ENCODE measurements at places on chromosomes 6 and 20. TPM values are rescaled to one million over a fixed set of nuclear protein-coding genes. Genes with fewer than 3 reads are reported as not detected.

DNA sequence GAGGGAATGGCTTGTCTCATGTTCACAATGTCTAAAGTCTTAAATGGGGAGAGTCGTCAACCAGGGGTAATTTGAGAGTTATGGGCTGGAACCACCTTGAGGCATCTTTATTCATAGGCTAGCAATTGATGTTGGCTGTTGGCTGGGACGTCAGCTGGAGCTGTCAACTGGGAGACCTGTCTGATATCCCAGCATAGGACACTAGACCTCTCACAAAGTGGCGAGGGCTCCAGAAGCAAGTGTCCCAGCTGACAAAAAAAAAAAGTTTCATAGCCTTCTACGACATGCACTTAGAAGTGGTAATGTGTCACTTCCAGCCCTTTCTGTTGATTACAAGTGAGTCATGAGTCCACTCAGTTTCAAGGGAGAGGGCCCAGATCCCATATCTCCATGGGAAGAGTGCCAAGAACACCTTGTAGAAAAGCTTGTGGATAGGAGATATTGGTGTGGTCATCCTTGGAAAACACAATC, 278.0 kb downstream of the ESR1 start:
- DNase-seq, result no peak

DNA sequence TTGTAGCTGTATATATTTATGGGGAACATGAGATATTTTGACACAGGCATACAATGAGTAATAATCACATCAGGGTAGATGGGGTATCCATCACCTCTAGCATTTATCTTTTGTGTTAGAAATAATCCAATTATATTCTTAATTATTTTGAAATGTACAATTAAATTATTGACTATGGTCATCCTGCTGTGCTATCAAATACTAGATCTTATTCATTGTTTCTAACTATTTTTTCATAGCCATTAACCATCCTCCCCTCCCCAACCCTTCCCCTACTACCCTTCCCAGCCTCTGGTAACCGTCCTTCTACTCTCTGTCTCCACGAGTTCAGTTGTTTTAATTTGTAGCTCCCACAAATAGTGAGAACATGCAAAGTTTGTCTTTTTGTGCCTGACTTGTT, 28.5 kb downstream of the NKX2-4 start:
- no peak for DNase-seq

- DNase-seq, result no peak
Measured at GRCh38 chr20:57013217-57013616, 253.2 kb downstream of the BMP7 start.

GRCh38 chr6:47464052-47464451, 13.5 kb upstream of the CD2AP start:
- DNase-seq, result no peak

GRCh38 chr6:125526007-125526720, 223.3 kb upstream of the HEY2 start:
- DNase-seq, result no peak

DNA sequence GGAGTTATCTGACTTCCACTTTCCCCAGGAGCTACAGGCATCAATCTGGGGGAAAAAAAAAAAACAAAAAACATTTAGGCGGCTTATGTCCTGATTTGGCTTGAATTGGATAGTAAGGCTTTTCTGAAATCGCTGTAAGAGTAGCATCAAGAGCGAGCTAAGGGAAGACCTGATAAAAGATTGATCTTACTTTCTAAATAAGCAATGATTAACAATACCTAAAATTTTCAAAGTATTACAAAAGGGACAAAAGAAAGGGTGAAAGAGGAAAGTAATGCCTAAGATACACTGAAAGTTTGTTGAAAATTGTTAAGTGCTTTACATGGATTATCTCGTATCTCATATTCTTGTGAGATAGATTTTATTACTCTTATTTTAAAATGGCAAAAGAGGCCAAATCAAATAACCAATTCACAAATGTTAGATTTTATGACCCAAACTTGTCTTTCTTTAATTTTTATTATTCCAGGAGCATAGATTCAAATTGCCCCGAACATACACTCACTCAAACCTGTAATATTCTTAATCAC, 106.4 kb upstream of the PRSS16 start:
- no peak for DNase-seq

GRCh38 chr20:50368813-50369224, 141.4 kb upstream of the PTPN1 start:
- DNase-seq, result no peak

GRCh38 chr6:101937108-101937507, 543.6 kb downstream of the GRIK2 start:
- no peak for DNase-seq

The TMEM217 gene
- 2.0 TPM for total RNA-seq

The PDE7B gene
- 0.70 TPM for total RNA-seq

DNA sequence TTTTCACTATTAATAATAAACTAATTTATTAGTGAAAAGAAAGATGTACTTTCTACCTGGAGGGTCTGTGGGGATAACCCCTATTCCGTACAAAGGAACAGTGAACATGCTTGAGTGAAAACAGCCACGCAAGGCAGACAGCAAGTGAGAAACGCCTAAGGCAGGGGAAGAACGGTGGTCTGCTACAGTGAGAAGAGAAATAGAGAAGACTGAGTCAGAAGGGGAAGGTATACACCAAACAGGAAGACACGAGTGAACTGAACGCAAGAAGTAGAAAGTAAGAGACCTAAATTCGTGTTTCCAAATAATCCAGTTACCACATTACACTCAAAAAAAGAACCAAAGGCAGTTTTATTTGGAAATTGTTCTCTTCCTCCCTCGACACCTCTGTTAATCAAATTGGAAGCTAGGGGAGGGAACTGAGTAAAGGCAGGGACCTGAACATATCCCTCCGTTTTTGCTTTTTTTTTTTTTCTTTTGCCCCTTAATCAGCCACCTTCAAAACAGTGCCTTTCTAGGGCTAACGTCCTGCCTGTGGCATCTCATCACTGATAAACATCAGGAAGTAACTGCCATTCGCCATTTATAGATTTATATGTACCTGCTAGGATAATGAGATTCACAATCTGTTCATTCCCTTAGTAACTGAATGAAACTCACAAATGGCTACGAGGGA, 48.9 kb downstream of the ATXN1 start:
- DNase-seq, result no peak

The RHAG gene
- total RNA-seq, result not detected

DNA sequence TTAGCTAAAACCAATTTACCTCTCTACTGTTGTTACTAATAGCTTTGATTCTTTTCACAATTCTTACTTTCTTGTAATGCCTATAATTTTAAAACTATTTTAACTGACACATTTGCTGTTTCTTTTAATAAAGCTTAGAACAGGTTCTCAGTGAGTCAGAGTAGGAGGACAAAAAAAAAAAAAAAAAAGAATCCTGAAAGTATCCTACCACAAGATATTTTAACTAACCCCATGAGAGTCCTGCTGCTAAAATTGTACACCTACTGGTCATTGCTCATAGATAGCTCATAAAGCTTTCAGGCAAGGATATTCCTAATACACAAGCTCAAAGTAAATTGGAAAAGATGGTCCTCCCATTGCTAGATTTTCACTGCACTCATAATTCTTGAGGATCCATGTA, 301.0 kb downstream of the CENPW start:
- no peak for DNase-seq

DNA sequence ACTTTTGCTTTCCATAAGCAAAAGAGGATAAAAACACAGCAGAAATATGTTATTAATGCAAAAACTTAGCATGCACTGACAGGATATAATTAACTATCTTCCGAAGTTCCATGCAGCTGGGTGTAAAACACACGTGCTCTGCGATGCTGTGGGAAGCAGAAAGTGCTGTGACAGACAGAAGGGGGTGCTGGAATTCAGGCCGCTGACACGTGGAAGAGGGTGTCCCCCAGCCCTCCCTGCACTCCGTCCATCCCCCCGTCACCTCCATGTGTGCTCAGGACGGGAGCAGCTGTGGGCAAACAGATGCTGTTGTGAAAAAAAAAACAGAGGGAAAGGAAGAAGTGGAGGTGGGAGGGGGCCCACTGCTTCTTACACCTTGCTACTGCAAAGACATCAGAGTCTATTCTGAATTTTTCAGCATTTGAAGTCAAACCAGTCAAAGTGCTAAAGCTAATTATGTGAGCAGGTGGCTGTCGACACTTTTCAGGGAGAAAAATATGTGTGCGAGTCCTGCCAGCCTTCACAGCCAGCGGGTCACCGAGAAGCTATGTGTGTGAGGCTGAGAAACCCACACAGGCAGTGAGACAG, 175.9 kb upstream of the AFDN start:
- no peak for DNase-seq

DNA sequence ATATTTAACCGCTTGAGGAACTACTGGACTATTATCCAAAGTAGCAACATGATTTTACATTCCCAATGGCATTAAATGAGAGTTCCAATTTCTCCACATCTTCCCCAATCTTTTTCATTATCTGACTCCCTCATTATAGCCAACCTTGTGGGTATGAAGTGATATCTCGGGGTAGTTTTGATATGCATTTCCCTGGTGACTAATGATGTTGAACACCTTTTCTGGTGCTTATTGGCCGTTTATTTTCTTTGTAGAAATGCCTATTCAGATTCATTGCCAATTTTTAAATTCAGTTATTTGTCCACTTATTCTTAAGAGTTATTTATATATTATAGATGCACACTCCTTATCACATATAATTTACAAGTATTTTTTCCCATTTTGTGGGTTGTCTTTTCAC, 129.0 kb downstream of the MMS22L start:
- DNase-seq, result no peak

The OR2H2 gene
- total RNA-seq, result not detected

DNA sequence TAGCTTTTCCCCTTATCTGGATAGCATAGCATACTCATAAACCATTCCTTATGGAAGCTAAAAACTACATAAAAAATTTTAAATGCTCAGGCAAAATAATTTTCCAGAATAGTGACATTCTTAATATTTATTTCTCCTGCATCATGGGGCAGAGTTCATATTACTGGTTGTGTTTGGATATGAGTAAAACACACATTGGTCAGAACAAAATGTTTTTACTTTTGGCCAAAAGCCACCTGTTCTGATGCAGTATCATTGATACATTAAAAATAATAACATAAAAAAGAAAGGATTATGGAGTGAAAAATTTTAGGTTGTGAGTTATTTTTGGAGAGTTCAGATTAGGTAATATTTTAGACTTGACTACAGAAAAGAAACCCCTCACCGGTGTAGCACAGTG, 33.6 kb downstream of the TRAM2 start:
- no peak for DNase-seq

DNA sequence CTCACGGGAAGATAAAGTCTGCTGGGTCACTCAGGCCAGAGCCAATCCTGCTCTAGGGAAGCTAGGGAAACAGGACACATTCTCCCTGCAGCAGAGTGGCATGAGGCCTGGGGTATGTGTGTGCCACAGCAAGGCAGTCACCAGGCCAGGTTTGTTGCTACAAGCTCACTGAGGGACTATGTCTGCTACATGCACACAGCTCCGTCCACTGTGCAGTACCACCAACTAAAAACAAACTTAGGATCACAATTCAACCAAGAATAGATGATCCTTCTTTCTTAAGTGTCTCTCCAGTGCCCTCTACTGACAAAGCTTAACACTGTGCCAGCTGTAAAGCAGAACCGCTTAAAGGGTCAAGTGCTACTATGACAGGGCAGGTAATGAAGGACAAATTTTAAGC, 192.5 kb downstream of the PTPRK start:
- no peak for DNase-seq

The TMEM239 gene
- total RNA-seq, result not detected

The C2 gene
- total RNA-seq, result 15.2 TPM

GRCh38 chr6:170250455-170250854, 40.4 kb downstream of the DLL1 start:
- DNase-seq, result no peak

DNA sequence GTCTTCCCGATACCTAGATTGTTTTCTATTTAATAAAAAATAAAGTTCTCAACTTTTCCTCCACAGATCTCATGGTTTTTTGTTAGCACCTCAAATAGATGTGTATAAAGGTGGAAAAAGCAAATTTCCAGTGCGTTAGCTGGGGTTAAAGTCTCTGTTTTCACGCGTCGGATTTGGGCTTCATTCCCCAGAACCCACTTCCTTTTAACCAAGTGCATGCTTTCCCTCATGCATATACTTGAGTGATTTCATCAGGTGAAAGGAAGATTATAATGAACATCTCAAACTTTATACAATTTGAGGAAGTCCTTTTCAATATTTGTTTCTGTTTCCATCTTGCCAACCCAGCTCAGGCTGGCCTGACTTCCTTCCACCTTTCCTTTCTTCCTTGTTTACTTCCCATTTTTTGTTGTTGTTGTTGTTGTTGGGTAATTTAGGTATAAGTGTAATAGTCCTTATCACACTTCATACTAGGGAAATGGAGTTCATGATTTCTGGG, 43.9 kb upstream of the GGTLC1 start:
- no peak for DNase-seq

The PRSS35 gene
- not detected for total RNA-seq

DNA sequence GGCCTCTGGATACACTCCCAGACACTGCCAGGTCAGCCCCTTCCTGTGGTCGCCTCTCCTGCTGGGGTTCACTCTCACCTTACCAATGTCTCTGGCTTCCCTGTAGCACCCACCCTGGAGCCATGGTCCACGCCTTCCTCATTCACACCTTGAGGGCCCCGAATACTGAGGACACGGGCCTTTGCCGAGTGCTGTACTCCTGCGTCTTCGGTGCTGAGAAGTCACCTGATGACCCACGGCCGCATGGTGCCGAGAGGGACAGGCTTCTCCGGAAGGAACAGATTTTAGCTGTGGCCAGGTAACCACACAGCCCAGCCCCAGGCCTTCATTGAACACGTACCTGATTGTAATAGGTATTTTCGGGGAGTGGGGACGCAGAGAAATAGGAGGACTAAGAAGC, 1.6 kb downstream of the AP5S1 start:
- DNase-seq, result no peak

DNA sequence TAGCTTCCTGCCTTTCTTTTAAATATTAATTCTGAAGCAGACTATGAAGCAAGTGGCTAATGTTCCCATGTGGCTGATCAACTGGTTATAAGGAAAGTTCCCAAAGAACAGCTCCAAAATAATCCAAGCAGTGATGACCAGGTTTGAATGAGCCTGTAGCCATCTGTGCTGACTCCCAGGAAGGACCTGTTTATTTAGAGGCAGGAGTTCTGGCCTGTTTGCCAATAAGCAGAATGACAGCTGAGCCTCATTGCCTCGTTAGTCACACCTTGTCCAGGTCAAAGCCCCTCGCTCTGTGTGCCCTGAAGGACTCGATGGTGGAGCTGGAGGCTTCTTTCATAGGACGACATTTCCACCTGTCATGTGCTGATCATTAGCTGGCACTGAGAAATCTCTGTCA, 97.4 kb downstream of the TMEM170B start:
- no peak for DNase-seq

- DNase-seq, result no peak
Measured at GRCh38 chr6:20716865-20717264, 182.6 kb downstream of the CDKAL1 start.

The C4A gene
- 2.4 TPM for total RNA-seq

GRCh38 chr6:129489215-129489765, 220.7 kb downstream of the ARHGAP18 start:
- no peak for DNase-seq

The TSHZ2 gene
- 11.8 TPM for total RNA-seq

- no peak for DNase-seq
Measured at GRCh38 chr6:22435151-22435550, 134.2 kb upstream of the HDGFL1 start.

The CALHM4 gene
- total RNA-seq, result not detected

The SLC24A3 gene
- total RNA-seq, result 6.4 TPM
